ENCODE measurements at places on chromosomes 7 and 10.

- DNase-seq: no peak
These were observed 111.1 kb downstream of the RUNDC3B start for GRCh38 chr7:87739306-87739705.

DNA sequence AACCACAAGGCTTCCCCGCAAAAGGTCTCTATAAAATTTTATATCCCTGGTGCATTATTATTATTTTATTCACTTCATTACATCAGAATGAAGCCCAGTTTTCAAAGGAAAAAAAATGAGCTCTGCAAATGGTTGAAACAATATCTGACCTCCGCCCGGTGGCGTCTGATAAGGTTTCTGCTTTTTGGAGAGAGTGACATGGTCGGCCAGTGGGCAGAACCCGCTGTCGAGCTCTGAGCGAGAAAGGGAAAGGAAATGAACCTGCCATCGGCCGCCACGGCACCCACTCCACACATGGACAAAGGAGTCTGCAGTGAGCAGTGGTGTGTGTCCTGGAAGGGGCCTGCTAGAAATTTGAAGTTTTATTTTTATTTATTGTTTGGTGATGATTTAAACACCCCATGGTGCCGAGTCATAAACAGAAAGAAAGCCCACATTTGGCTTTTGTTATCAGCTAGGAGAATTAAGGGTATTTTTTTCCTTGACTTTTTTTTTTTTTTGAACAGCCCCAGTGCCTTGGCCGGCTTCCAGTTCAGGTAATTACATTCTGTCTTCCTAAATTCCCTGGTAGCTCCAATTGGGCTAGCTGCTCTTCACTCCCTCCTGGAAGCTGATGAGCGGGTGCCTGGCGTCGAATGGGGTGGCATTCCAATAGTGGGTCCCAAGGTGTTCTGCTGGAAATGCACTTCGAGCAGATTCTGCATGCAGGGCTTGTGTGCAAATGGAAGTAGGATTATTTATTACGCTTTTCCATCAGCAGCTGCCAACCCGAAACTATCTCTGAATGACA is 149.4 kb upstream of the MKI67 start:
- no peak for DNase-seq

- no peak for DNase-seq
These were observed 84.9 kb upstream of the PPP1R17 start for GRCh38 chr7:31602041-31602625.

GRCh38 chr7:13099154-13099795 is 411.8 kb downstream of the ARL4A start:
- DNase-seq: no peak

DNA sequence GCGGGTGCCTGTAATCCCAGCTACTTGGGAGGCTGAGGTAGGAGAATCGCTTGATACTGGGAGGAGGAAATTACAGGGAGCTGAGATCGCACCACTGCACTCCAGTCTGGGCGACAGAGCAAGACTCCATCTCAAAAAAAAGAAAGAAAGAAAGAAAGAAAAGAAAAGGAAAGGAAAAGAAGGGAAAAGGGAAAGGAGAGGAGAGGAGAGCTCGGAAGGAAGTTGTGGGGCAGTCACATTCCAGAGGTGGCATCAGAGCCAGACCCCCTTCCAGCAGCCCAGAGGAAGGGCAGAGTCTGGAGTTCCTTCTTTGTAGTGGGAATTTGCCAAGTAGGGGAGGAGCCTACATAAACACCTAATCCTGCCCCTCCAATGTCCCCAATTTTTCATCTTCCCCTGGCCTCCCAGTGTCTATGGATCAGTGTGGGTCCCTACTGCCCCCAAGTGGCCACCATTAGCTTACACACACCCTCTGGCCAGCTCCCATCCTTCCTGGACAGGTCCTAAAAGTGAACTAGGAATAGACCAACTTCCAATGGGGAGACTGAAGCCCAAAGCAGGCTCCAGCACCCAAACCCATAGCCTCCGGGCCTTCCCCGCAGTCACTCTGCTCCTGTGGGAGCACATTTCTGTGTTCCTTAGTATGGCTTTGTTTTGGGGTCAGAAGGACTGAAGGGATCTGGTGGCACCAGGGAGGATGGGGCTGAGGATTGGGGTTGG is 39.6 kb upstream of the HSPB1 start:
- DNase-seq: peak; percentile 27

DNA sequence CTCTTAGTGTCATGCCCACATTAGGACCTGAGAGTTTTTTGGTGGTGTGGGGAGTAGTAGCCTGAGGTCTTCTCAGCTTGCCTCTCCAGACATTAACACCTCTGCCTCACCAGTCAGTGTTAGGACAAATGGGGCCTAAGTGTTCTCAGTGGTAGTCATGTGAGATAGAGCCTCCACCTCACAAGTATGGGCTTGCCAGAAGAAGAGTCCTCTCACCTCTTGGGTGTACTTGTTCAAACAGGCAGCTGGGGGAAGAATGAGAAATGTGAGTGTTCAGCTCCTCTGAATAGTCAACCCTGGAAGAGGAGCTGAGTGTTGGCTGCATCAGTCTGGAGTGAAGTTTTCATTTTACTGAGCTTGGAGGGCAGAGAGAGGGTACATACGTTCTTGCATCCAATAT is 464.6 kb downstream of the POM121L12 start:
- no peak for DNase-seq

- no peak for DNase-seq
These were observed 144.7 kb upstream of the ZNF716 start for GRCh38 chr7:57305192-57305748.

DNA sequence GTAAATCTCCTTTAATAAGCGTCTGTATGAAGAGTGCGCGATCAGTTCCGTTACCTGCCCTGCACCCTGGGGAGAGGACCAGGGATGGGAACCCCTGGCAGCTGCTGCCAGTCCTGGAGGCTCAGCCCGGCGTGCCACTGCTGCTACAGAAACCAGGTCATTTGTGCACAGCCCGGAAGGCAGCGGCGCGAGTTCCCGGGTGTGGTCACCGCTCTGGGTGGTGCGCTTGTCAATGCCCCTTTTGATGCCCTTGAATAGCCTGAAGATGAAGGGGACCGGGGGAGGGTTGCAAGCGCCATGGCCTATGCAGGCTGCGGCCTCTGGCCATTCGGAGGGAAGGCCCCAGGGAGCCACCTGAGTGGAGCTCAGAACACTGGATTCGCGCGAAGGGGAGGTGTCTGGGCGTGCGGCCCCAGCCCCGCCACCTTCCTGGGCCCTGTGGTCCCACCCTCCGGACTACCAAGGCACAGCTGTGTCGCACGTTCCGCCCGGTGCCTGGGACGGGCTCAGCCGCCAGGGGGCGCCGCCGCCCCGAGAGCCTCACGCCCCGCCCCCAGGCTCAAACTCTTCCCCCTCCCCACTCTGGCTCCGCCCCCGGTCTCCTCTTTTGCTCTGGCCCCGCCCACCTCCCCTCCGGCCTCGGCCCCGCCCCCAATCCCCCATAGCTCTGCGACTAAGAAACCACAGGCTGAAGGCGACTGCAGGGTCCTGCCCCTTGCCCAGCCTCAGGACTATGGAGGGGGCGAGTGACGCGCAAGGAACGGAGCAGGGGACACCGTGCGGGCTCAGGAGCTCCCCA is 16.5 kb downstream of the AP5Z1 start:
- DNase-seq: peak; percentile 80

DNA sequence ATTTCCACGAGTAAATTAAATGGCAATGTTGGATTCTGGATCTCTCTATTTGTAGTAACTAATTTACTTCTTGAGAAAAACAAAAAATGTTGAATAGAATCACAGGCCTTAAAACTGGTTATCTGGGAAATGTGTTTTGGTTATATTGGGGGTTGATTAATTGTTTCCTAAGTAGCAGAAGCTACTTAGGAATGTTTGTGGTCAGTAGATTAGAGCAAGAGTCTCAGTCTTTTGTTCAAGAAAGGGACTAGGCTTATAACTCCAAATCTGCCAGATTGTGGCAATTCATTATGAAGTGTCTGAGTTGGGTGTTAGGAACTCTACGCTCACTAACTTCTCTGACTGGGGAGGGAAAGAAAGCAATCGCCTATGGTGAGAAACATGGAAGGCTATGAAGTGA is 244.3 kb upstream of the PHYHIPL start:
- no peak for DNase-seq

GRCh38 chr7:105786520-105787470 is 89.6 kb downstream of the ATXN7L1 start:
- no peak for DNase-seq

DNA sequence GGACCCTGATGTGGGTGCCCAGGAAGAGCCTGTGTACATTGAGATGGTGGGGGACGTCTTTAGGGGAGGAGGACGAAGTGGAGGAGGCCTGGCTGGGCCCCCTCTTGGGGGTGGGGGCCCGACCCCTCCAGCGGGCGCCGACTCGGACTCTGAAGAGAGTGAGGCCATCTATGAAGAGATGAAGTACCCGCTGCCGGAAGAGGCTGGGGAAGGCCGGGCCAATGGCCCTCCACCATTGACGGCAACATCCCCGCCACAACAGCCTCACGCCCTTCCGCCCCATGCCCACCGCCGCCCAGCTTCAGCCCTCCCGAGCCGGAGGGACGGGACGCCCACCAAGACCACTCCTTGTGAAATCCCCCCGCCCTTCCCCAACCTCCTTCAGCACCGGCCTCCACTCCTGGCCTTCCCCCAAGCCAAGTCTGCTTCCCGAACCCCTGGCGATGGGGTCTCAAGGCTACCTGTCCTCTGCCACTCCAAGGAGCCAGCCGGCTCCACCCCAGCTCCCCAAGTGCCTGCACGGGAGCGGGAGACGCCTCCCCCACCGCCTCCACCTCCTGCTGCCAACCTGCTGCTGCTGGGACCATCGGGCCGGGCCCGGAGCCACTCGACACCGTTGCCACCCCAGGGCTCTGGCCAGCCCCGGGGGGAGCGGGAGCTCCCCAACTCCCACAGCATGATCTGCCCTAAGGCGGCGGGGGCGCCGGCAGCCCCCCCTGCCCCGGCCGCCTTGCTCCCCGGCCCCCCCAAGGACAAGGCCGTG is 4.8 kb downstream of the NYAP1 start:
- DNase-seq: no peak

DNA sequence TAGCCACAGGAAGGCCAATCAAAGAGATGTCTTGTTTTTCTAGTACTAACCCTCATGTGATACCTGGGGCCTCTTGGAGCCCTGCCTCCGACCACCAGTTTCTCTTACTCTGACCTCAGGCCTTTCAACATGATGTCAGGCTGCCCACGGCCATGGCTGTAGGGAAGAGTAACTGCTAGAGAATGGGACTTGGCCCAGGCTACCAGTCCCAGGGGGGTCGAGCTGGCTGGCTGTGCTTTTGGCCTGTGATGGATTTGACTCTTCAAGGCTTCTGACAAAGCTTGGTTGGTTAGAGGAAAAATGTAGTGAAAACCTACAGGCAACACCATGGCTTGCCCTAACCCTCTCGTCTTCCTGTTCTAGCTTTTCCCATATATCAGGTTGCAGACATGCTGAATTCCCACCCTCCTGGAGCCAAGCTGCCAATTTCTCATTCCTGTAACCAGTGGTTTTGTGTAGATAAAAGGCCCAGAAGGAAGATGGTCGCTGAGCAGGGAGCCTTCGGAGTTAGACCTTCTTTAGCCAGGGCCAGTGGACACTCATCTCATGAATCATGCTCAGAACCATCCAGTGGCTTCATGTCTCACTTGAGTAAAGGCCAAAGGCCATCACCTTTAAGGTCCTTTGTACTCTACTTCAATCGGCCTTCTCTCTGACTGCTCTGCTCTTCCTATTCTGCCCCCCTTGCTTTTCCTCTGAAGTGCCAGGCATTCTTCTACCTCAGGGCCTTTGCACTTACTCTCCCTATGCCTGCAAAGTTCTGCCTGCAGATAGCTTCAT is 19.7 kb downstream of the SUFU start:
- no peak for DNase-seq

DNA sequence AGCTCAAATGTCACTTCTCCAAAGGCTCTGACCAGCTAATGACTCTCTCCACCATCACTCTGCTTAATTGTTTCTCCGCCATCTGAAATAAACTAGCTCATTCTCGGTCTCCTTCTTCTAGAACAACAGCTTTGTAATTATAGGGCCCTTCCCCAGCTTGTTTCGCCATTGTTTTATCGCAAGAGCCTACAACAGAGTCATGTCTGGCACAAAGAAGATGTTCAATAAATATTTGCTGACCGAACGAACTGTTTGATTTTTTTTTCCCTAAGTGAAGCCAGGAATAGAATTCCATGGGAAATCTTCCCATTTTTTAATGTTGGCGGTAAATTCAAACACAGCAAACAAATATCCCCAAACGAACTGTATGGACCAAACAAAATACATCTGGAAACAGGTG is 63.8 kb upstream of the NMT2 start:
- DNase-seq: no peak

Measured in effector memory CD8-positive, alpha-beta T cell (primary cell).